ENCODE measurements at places on chromosomes 1 and 21.
A peak's percentile ranks its signal among the peaks of the same experiment; 100 is the strongest.

- DNase-seq: no peak
Measured at GRCh38 chr1:44014365-44015104, 16.7 kb downstream of the SLC6A9 start.

GRCh38 chr1:82494117-82494516 lies 693.4 kb downstream of the ADGRL2 start:
- no peak for DNase-seq

GRCh38 chr1:29084196-29084521 lies 39.5 kb downstream of the TMEM200B start:
- no peak for DNase-seq

- no peak for DNase-seq
Measured at GRCh38 chr1:29029667-29030066, 94.0 kb downstream of the TMEM200B start.

- no peak for DNase-seq
Measured at GRCh38 chr1:78351551-78352216, 139.1 kb upstream of the PTGFR start.

DNA sequence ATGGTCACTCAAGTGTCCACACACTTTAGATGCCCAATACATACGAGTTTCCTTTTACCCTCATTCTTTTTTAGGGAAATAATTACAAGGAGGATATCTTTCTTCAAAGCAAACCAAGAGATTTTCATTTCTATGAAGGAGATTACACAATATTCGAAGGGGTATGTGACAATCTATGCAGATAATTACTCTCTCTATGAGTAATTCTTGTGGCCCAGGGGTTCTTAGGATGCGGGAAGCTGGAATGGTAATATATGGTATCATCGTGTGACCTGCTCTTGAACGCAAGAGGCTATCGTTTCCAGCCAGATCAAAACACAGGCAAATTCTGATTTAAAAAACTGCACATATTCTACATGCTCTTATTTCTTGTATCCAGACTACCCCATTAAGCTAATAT lies 14.6 kb downstream of the DSCAM start:
- DNase-seq: no peak

DNA sequence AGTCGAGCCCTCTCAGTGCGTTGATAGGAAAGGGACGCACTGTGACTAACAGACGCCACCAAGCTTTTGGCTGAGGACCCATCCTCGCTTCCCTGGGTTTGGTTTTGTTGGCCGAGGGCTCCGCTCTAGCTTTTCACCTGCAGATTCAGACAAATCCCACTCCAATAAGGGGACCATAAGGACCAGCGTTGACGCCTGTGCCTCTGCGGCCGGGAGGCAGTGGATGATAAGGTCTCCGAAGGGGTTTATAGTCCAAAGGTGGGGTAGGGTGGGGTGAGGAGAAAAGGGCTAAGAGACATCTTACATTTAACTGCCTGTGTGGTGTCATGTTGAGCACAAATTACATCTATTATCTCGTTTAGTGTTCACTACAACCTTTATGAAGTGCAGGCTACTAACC lies 760 bp downstream of the PEX14 start:
- no peak for DNase-seq

GRCh38 chr1:246608616-246609376 lies 42.5 kb downstream of the CNST start:
- no peak for DNase-seq

GRCh38 chr1:21669258-21670058 lies at the start of gene RAP1GAP:
TSS of gene RAP1GAP (minus strand) at chr1:21669357. CDS start at chr1:21620032, 49,325 bp downstream.
- DNase-seq: peak; percentile 67

DNA sequence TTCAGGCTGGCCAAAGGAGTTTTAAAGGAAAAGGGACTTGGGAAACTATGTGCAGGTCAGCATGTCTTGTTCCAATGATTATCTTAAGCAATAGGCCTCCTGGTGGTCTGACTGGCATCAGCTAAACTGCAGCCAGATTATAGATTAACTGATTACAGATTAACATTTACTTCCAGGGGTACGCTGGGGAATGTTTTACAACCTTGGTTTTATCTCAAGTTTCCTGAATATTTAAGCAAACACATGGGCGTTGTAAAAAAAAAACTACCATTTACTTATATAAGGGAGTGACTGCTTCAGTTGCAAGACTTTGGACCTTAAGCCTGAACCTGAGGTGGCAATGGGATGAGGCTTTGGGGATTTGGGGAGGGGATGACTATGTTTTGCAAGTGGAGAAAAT lies 600.6 kb upstream of the B3GALT2 start:
- no peak for DNase-seq

- DNase-seq: no peak
Measured at GRCh38 chr1:160549665-160550006, 26.6 kb upstream of the SLAMF6 start.

- no peak for DNase-seq
Measured at GRCh38 chr1:3944578-3945125, 44.6 kb upstream of the C1orf174 start.

DNA sequence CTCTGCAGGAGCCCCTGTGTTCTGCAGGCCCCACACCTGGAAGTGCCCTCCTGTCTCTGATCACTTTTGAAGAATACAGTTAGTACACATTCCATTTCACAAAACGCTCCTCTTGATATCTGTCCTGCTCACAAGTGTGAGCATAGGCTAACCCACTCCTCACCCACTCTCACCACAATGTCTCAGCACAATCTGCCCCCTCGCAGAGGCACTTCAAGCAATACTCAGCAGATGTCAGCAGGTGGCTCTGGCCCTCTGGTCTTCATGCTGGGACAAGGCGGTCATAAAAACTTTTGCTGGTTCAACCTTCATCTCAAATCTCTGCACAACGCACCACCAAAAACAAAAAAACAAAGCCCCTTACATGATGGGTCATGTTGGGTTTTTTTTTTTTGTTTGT lies 671.2 kb downstream of the MATN1 start:
- DNase-seq: no peak

DNA sequence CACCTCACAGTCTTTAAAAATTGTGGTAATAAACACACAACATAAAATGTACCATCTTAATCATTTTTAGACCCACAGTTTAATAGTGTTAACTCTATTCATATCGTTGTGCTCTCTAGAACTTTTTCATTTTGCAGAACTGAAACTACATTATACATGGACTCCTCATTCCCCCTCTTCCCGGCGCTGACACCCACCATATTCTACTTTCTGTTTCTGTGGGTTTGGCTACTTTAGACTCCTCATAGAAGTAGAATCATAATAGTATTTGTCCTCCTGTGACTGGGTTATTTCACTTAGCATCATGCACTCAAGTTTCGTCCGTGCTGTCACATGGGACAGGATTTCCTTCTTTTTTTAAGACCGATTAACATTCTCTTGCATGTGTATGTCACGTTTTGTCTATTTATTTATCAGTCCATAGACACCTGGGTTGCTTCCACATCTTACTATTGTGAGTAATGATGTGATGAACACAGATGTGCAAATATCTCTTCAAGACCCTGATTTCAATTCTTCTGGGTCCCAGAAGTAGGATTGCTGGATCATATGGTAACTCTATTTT lies 62.9 kb upstream of the TMPRSS2 start:
- no peak for DNase-seq

- DNase-seq: no peak
Measured at GRCh38 chr21:43971992-43972255, 40.2 kb upstream of the TRAPPC10 start.

- DNase-seq: no peak
Measured at GRCh38 chr1:175331891-175332290, 139.3 kb upstream of the KIAA0040 start.

DNA sequence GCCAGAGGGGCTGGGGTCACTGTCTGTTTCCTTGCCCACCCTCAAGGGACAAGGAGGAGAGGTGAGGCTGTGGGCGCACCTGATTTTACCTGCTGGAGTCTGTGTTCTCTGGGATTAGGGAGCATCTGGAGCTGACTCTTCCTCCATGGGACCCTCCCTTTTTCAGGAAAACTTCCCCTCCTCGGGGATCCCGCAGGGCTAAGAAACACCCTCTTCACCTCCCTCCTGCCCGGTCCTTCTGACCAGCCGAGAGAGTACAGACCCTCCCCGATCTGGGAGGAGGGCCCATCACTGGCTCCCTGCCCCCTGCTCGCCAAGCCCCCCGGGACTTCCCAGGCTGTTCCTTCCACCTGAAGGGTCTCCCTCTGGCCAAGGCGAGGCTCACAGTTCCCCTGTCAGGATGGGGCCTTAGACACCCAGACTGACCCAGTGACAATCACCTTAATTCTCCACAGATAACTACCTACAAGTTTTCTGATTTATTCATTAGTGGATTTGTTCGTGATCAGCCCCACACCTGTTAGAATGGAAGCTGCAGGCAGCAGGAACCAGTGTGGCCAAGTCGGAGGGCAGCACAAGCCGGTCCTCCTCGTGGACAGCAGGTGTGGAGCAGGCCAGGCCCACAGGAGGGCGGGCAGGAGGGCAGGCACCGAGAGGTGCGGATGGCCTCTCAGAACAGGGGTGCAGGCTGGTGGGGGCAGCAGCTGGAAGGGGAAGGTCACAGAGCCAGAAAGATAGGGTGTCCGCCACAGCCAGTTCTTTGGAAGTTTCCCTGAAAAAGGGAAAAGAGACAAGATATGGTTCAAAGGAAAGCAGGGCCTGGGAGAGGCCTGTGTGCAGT lies 15.9 kb upstream of the SAMD11 start:
- no peak for DNase-seq

DNA sequence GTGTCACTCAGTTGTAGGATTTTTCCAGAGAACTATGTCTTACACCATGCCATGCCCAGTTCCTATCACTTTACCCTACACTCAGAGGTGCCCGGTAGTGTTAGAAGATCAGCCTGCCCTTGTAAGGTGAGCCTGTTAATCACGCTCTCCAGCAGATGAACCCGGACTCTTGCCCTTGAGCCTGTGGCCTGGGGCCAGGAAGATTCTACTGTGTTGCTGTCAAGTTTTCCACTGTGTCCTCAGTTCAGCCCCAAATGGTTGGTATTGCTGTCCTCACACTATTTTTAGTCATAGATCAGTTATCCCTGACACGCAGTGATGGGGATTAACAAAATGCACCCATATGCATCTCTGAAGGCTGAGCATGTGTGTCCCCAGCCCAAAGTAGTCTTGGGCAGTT lies 105.0 kb upstream of the SPAG17 start:
- DNase-seq: no peak

GRCh38 chr1:172515927-172516326 lies 17.0 kb upstream of the SUCO start:
- DNase-seq: no peak

GRCh38 chr21:37916310-37917051 lies at the start of gene KCNJ6:
TSS of gene KCNJ6 (minus strand) at chr21:37916457. CDS start at chr21:37840682, 75,775 bp downstream.
- peak; percentile 88 for DNase-seq

GRCh38 chr1:92096317-92096716 lies 16.2 kb downstream of the BTBD8 start:
- no peak for DNase-seq

GRCh38 chr1:155892796-155893195 lies 18.4 kb downstream of the RIT1 start:
- DNase-seq: no peak

Measured in nephron progenitor cell (in vitro differentiated cells).